BJ (cell line): ENCODE measurements at places on chromosomes 16 and 17.

DNA sequence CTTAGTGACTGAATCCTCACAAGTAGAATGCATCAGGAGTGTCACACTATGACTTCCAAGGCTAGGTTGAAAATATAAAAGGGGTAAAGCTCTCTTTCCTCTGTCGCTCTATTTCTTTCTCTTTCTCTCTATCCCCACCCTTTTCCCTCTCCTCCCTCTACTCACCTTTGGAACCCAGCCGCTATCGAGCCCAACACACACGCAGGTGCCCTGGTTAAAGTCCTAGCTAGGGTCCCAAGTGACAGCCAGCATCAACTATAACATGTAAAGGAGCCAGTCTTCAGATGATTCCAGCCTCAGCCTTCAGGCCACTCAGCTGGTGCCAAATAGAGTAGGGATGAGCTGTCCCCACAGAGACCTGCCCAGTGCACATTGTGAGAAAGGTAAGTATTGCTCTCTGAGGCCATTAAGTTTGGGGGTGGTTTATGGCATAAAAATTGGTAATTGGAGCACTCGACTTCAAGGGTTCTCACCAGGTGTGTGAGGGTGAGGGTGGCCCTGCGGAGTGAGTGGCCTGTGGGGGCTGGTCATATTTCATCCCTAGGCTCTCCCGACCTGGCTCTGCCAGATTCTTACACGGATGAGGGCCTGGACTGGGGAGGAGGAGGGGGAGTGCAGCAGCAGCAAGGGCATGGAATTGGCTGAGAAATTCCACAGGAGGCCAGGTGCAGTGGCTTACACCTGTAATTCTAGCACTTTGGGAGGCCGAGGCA, 14.9 kb upstream of the C16orf54 start:
- no peak for DNase-seq

GRCh38 chr16:66197668-66198278, 168.7 kb upstream of the CDH5 start:
- no peak for DNase-seq

GRCh38 chr17:43359469-43360110, 39.2 kb upstream of the ARL4D start:
- DNase-seq = no peak

DNA sequence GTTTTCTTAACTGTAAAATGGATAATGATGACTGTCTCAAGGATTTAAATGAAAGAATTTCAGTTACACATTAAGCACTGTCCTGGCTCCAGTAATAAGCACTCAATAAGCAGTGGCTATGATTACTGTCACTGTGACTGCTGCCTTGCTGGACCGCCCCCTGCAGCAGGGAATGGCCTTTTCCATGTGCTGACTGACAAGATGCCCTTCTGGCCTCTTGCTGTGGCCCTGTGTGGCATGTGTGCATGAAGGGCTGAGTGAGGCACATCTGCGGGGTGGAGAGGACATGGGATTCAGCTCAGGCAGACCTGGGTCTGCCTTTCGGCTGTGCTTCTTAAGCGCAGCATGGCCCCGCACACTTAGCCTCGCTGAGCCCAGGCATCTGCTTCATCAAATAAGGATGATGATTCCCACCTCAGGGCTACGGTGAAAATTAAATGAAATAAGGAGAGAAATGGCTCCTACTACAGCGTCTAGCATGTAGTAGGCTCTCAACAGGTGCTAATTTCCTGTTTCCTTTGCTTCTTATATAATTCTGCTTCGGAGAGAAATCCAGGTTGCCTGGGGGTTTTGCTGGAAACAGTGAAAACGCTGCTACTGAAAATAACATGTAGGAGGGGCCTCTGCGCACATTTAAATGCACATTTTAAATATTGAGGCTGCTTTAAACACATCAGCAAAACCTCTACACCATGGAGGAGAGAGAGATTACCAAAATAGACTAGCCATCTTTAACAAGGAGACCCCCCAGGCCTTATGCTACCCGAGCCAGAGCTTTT, 183.9 kb downstream of the PARN start:
- no peak for DNase-seq

DNA sequence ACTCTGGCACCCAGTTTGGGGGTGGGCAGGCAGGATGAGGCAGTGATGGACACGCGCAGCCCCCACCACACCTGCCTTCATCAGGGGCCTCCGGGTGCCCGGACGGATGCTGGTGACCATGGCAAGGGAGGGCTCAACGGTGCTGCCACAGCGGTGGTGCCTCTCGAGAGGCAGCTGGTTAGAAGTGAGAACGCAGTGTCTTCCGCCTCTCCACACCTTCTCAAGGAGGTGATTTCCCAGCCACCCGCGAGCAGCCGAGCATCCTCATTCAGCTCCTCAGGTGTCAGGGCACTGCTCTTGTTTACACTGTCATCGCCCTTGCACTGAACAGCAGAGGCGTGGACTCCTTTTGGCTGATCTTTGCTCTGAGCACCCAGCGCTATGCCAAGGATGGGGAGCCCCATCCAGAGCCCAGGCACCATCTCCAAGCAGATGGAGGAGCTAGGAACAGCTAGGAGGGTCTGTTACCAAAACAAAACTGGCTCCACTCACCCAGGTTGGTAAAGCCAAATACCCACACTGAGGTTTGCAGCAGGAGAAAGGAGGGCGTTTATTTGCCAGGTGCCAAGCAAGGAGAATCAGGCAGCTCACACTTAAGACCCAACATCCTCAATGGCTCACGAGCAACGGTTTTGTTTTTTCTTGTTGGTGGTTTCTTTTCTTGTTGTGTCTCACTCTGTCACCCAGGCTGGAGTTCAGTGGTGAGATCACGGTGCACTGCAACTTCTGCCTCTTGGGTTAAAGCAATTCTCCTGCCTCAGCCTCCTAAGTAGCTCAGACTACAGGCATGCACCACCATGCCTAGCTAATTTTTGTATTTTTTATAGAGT, 174.3 kb upstream of the TNRC6C start:
- DNase-seq = no peak

DNA sequence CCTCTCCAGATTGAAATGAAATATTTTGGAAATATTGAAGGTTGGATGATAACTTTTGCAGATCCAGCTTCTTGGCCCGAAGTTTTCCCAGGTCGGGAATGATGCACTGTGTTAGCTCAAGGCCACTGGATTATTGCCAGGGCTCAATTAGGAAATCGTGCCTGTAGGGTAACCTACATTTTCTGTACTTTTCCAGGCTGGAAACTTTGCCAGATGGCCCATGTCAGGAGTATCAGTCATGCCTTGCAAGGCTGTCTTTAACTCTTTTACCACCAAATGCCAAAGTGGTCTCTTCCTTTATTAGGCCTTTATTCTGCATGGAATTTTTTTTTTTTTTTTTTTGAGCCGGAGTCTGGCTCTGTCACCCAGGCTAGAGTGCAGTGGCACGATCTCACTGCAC, 8.9 kb upstream of the SEC14L1 start:
- DNase-seq = no peak

GRCh38 chr17:41793784-41794539, 7.5 kb upstream of the JUP start:
- no peak for DNase-seq

DNA sequence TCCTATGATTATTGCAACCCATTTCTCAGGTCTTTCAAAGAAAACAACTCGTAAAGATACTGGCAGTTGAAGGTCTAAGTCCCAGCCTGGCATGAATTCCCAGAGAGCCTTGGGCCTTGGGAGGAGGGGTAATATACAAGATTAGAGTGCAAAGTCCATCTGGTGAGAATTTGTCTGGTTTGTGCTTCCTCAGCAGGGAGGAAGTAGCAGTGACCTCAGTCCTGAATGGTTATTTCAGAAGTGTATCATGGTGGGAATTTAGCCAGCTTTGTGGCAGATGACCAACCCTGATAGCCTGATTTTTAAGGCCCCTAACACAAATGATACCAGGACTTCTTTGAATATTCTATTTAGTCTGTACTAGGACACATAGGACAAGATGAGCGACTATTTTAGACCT, 151.2 kb upstream of the TBX2 start:
- no peak for DNase-seq

DNA sequence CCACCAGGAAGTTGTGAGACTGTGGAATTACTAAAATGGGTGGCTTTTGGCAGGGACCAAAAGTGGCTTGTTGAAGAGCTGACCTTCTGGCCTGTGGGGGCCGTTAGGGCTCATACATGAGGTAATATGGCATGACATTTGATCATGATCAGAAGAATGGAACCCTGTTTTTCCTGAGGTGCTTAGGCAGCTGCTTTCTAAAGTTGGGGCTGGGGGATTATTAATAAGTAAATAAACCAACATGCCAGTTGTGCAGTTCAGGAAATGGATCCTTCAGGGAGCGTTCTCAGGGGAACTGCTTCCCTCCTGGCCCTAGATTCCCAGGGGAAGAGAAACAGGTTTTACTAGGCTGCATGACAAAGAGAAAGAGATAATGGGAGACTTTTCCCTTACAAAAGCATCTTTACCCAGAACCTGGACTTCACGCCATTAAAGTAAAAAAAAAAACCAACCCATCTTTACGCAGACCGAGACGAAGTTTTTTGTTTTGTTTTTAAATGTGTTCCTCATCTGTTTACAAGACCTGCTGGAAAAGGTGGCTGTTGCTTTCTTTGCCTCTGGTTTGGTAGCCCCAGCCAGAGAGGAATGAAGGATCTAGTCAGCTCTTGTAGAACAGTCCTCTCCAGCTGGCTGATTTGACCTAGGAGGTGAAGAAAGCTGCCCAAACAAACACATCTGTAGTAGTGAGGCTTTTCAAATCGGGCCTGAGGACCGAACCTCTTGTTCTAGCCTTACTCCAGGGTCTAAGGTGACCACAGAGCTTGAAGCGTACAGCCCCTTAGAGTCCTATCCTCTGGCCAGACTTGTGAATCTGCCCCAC, 22.7 kb downstream of the YPEL2 start:
- no peak for DNase-seq

DNA sequence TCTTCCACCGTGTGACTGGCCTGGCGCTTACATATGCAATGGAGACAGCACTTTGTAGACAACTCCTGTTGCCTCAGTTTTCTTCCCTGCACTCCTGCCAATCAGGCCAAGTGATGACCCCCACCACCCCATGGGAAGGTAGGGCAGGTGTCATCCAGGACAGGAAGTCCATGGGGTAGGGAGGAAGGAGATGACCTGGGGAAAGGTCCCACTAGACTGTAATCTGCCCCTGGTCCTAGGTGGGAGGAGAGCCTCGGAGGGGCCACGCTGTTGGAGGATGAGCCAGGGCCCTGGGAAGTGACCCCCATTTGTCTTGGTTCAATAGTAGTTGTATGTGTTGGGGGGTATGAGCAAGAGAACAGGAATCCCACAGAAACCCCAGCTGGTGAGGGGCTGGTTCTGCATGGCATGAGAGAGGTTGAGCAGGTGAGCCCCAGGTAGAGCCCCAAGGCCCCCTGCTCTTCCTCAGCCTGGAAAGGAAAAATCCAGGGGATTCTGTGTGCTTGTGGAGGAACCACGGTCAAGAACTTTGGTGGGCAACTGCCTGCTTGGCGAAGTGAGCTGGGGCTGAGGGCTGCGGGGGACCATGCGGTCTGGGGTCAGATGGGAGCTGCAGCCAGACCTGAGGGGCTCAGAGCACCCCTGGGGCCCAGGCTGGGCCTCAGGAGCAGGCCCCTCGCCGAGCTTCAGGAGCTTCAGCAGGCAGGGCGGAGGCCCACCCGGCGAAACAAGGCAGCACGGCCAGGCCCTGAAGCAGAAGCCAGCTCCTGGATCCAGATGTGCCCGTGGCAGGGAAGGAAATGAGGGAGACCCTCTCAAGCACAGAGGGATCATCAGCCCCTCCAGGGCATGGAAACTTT, 50.7 kb downstream of the NT5M start:
- DNase-seq = no peak

DNA sequence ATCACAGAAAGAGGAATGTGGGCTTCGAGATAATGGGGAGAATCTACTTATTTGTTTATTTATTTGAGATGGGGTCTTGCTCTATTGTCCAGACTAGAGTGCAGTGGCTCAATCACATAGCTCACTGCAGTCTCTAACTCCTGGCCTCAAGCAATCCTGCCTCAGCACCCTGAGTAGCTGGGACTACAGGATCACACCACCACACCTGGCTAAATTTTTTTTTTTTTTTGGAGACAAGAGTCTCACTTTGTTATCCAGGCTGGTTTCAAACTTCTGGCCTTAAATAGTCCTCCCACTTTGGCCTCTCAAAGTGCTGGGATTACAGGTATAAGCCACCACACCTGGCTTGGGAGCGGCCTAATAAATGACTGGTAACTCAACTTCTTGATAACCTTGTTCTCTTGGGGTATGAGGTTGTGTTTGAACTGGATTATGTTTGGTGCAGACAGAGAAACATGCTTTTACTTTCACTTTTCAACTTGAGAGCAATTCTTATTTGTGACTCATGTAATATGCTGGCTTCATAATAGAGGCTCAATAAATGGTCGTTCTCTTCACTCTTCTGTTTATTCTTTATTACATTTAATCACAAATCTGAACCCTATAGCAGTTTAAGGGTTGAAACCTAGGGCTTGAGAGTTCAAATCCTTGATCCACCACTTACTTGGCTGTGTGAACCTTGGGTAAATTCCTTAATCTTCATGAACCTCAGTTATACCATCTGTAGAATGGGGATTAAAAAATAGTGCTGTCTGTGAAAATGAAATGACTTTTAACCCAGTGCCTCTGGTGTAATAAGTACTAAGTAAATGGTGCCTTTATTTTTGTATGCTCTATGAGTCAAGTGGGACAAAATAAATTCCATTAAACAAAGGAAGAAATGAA, 129.1 kb upstream of the HS3ST2 start:
- DNase-seq = no peak

DNA sequence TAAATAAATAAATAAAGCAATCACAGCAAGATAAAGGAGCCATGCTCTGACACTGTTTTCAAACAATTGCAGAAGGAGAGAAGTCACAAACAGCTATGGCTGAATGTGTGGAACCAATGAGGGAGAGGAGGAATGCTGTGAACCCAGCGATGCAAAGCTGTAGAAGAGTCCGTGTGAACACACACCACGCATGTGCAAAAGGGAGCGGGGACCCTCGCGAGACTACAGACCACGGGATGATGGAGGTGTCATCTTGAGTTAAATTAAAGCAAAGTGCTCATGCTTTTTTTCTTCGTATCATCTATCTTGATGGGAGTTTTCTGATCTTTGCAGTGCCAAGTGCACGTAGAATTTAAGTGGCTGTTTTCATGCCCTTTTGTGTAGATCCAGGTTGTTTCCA, 123.8 kb upstream of the CDH5 start:
- no peak for DNase-seq

DNA sequence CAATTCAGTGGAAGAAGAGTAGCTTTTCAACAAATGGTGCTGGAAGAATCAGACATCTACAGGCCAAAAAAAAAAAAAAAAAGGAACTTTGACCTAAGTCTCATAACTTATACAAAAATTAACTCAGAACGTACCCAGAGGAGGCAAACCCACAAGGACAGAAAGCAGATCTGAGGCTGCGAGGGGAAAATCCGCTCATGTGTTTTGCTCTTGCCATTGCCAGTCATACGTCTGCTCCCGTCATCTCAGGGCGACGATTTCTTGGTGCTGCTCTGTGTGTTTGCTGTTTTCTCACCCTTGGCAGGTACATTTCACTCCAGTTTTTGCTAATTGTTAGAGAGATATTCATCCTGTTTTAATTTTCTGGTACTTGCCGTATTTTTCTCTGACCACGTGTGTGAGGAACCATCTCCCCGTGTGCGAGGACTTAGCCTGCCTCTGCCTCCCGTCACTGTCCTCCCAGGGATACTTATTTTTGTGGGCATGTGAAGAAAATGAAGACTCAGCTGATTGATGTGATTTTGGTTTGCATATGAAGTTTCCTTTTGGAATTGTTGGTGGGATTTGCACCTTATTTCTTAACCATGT, 33.4 kb upstream of the ACSF3 start:
- DNase-seq = no peak

GRCh38 chr16:88763502-88764053, 21.4 kb downstream of the PIEZO1 start:
- no peak for DNase-seq
